Stimulated activated CD8-positive, alpha-beta memory T cell treated with anti-CD3 and anti-CD28 coated beads, Interleukin-15, amount 100 ng/mL, for 4 hours (primary cell): ENCODE measurements at places on chromosomes 1 and 21.

- DNase-seq: no peak
Observed at GRCh38 chr1:148328884-148329283, 154.2 kb downstream of the PPIAL4G start.

GRCh38 chr1:156860113-156860627 is 495 bp upstream of the NTRK1 start:
- no peak for DNase-seq

DNA sequence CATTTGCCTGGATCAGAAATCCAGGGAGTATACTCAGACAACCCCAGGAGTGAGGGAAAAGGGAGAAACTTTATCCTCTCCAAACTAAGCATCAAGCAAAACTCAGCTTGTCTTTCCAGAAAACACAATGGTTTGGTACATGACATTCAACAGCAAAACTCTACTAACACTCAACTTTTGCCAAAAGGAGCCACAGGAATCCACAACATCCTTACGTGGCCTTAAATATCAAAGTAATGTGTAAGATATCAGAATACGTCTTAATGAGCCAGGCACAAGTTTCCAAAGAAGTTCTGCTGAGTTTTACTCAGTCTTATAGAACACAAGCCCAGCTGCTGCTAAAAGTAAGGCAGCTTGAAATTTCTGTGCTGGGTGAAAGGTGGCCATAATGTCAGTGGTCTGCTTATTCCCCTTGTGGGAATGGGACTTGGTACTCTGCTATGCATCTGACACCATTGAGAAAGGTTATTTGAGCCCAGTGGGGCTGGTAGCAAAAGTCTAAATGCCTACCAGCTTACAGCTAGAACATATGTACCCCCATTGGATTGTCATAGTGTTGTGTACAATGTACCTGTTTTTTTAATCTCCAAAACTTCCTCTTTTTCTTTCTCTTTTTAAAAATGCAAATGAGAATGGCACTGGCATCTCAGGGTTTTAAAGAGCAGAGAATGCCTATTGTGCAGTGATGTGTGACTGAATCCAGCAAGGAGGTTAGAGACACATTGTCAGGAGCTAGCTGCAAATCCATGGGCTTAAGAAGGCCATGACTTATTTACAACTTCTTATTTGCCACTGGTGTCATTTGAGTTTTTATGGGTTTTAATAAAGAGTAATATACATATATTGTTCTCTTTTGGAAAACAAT is 62.0 kb upstream of the ST6GALNAC3 start:
- no peak for DNase-seq

- no peak for DNase-seq
Observed at GRCh38 chr1:159999204-159999603, 32.6 kb downstream of the PIGM start.

DNA sequence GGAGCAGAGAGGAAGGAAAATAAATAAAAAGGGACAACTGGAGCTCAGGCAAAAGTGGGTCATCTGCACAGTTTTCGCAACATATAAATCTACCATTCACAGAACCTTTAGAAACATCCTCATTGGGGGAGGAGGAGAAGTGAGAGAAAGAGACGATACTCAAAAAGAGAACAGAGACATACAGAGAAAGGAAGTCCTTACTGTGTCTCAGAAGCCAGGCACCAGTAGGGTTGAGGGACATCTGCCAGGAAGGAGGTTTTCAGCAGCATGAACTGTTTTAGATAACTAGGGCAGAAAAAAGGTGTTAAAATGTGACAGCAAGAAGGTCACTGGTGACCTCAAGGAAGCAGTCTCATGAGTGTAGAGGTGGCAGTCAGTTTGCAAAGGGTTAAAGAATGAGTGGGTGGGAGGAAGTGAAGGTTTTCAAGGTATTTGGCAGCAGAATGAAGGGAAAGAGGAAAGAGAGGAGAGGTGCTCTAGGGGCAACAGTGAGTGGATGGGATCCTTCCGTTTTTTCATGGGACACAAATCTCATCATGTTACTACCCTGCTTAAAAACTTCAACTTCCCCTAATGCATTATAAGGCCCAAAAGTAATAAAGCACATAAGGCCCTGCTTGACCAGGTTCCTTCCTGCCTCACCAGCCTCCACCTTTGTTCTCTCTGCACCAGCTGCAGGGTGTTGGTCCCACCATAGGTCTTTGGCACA is 9.5 kb downstream of the JAK1 start:
- no peak for DNase-seq

GRCh38 chr1:104459886-104460285 is 710.2 kb downstream of the AMY1C start:
- no peak for DNase-seq

- DNase-seq: no peak
Observed at GRCh38 chr1:184836934-184837895, 82.6 kb upstream of the EDEM3 start.
